Epithelial cell of esophagus (primary cell): ENCODE measurements at places on chromosomes 16 and 17.

DNA sequence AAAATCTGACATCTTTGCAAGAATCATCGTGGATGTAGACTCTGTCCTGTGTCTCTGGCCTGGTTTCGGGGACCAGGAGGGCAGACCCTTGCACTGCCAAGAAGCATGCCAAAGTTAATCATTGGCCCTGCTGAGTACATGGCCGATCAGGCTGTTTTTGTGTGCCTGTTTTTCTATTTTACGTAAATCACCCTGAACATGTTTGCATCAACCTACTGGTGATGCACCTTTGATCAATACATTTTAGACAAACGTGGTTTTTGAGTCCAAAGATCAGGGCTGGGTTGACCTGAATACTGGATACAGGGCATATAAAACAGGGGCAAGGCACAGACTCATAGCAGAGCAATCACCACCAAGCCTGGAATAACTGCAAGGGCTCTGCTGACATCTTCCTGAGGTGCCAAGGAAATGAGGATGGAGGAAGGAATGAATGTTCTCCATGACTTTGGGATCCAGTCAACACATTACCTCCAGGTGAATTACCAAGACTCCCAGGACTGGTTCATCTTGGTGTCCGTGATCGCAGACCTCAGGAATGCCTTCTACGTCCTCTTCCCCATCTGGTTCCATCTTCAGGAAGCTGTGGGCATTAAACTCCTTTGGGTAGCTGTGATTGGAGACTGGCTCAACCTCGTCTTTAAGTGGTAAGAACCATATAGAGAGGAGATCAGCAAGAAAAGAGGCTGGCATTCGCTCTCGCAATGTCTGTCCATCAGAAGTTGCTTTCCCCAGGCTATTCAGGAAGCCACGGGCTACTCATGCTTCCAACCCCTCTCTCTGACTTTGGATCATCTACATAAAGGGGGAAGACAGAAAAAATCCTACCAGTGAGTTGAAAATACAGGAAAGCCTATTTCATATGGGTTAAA lies at the start of gene G6PC1:
Gene G6PC1, plus strand, starts transcription at position 340 of the 872 bp plus-strand sequence. Its CDS starts 78 bp downstream, at position 418.
- DNase-seq = no peak

- peak; percentile 30 for DNase-seq
Measured at GRCh38 chr17:50289278-50289677, 15.0 kb downstream of the TMEM92 start.

DNA sequence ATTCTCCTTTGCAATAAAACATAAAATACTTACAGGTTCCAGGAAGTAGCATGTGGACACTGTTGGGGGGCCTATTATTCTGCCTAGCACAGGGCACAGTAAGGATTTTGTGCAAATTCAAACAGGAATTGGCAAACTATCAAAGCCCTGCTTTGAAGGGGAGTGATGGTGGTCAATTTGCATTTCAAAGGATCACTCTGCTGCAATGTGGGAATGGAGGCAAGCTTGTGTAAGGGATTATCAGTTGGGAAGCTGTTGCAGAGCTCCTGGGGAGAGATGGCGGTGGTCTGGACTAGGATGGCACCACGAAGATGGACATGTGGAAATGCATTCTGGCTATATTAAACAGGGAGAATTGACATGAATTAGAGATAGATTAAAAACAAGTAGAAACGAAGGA lies 990.7 kb upstream of the RBFOX1 start:
- DNase-seq = no peak

DNA sequence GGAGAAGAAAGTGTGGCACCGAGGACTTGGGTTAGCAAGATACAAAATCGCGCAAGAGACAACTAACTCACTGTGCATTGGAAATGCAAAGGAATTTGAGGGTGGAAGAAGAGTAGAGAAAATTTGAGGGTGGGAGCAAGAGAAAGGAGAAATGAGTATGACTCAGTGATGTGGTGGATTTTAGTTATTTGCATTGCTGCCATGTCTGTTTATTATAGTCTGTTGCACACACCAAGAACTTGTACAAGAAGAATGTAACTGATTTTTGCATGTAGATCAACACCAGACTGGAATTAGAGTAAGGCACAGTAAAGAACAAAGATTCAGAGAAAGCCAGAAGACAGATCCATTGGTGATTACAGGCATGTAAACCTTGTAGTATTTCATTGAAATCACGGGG lies 71.6 kb upstream of the SMIM36 start:
- DNase-seq = no peak

GRCh38 chr17:70829876-70830275 lies 660.5 kb downstream of the KCNJ2 start:
- peak; percentile 30 for DNase-seq

DNA sequence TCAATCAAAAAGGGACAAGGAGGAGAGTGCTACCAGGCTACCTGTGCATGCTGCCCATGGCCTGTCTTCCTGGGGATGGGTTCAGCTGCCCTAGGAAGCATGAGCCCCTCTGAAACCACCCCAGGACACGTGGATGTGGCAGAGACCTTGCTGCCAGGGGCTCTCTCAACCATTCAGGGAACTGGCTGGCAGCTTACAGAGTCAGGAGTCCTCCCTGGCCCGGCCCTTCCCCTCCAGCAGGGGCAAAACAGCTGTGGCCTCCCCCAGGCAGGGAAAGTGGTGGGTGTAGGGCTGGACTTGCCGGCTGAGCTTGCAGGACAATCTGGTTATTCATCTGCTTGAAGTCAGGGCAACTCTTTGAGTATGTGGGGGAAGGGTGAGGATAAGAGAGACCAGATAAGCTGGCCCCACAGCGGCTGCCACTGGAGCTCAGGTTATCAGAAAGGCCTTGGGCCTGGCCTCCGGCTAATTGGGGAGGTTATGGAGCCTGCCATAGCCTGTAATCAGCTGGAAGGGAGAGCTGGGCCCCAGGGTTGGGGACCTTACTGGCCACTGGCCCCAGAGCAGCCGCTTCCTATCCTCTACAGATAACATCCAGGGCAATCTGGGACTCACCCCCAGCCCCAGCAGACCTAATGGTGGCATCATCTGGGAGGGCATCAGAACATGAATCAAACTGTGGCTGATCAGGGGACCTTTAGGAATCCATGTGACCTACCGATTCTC lies 5.6 kb upstream of the TBX2 start:
- no peak for DNase-seq

DNA sequence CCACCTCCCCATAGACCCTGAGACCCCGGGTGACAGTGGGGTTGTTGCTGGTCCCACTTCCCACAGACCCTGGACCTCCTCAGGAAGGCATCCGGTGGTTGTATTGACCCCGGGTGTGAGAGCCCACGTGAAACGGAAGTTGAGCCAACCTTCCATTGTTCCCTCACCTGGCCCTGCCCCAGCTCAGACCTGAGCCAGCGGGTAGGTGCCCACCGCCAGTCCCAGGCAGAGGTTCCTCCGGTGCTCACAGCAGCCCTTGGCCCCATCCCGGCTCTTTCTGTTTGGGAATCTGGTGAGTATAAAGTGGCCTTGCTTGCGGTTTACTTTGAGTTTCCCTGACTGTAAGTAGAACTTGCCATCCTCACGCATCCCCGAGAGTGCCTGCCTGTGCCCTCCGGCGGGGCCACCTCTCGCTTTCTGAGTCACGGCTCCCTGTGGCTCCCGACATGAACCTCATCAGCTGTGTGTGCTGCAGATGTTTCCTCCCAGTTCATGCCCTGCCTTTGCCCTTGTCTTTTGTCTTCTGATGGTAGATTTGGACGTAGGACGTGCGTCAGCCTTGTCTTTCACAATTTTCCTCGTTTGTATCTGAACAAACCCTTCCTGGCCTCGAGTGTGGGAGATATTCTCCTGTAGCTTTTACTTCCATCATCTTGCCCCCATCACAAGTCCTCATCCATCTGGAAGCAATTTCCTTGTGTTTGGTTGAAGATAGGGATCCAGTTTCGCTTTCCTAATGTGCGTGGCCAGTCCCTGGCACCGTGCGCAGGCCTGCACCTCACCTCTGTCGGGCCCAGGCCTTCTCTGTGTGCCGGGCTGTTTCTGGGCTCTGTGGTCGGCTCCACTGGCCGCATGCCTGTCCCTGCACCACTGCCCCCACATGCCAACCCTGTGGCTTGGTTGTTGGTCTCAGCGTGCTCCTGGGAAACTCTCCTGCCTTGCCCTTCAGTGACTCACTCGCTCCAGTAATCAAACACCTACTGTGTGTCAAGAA lies 76.0 kb downstream of the METRNL start:
- DNase-seq = no peak

GRCh38 chr17:16287563-16288027 lies 65.7 kb downstream of the CENPV start:
- DNase-seq = no peak

GRCh38 chr16:58492735-58493134 lies 7.2 kb upstream of the NDRG4 start:
- DNase-seq = no peak

GRCh38 chr16:10579965-10580882 lies at the start of gene EMP2:
TSS of gene EMP2 (minus strand) at chr16:10580598. CDS start at chr16:10547617, 32,981 bp downstream.
- peak; percentile 78 for DNase-seq

GRCh38 chr16:14109077-14109775 lies 38.1 kb downstream of the MRTFB start:
- no peak for DNase-seq

DNA sequence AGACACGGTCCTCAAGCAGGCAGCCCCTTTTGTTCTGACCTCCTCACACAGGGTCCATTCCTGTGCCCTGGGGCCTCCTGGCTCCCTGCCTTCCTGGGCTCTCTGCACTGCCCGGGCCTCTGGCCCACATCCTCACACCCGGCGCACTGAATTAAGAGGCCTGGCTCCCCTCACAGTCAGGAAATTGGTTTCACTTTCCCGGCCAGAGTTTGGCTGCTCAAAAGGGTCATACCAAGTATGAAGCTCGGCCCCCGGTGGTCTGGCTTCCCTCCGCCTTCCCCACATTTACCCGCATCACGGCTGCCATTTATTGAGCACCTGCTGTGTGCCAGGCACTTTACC lies 220.0 kb downstream of the NTN1 start:
- no peak for DNase-seq

GRCh38 chr17:35344262-35344661 lies 29.2 kb downstream of the SLFN11 start:
- DNase-seq = no peak

DNA sequence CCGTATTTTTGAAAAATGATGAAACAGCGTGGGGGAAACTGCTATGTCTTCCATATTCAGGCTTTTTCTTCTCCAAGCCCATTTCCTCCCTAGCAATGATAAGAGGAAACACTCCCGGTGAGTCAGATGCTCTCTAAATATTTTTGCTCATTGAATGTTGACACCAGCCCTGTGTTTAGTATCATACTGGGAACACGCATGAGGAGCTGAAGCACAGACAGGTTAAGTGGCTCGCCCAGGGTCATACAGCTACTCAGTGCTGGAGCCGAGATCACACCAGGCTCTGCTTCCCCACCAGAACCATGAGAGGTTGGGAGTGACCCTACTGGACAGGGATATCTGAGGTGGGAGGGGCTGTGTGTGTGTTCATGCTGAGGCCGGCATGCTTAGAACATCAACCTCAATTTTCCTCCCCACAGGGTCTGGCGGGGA lies 37.8 kb upstream of the ADGRG1 start:
- DNase-seq = peak; percentile 93

DNA sequence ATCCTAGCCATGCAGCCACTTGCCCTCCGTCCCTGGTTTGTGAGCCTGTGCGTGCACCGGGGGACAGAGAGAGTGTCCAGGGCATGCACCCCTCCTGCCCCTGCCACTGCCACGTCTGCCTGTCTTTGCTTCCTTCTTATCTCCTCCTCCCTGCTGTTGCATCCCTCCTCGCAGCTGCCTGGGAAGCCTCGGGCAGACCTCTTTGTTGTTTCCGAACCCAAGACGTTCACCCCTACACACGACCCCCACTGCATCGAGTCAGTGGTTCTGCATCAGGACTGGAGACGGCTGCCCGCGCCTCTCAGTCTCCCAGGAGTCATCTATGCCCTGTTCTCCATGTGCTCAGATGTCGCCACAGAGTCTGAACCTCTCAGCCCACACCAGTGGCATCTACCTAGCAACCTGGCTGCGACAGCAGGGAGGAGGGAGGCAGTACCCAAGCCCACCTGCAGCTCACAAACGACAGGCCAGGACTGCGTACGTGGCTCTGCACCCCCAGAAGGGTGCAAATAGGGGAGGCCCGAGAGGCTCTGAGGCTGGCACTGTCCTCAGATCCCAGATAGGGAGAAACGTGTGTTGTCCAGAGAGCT lies 5.2 kb downstream of the TIMP2 start:
- no peak for DNase-seq

GRCh38 chr17:43846221-43846712 lies 709 bp upstream of the CD300LG start:
- DNase-seq = peak; percentile 72

- peak; percentile 82 for DNase-seq
Measured at GRCh38 chr16:46885960-46886763, 2.0 kb downstream of the GPT2 start.

- no peak for DNase-seq
Measured at GRCh38 chr17:29734640-29735039, 111.9 kb upstream of the CORO6 start.

GRCh38 chr16:81397058-81397878 lies 47.3 kb upstream of the CMIP start:
- no peak for DNase-seq

DNA sequence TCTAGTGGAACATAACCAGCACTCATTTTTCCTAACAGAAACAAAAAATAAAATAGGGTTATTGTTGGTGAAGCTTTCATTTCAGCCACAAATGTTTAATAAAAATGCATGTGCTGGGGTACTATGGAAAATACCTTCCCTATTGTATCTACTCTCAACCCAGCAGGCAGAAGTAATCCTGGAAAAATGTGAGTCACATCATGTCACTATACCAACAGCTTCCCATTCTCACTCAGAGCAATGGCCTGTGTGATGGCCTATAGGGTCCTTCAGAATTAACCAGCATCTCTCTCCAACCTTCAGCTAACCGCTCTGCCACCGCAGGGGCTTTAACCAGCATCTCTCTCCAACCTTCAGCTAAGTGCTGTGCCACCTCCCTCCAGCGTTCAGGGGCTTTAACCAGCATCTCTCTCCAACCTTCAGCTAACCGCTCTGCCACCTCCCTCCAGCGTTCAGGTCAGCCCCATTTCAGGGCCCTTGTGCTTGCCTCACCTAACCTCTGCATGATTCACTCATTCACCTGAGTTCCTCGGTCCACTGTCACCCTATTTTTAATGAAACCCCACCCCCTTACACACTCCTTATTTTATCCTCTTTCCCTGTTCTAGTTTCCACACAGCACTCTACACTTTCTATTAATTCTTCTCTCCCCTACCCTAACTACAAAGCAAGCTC lies 34.0 kb downstream of the UBE2G1 start:
- peak; percentile 65 for DNase-seq
